ENCODE measurements at places on chromosomes 2 and 18.

DNA sequence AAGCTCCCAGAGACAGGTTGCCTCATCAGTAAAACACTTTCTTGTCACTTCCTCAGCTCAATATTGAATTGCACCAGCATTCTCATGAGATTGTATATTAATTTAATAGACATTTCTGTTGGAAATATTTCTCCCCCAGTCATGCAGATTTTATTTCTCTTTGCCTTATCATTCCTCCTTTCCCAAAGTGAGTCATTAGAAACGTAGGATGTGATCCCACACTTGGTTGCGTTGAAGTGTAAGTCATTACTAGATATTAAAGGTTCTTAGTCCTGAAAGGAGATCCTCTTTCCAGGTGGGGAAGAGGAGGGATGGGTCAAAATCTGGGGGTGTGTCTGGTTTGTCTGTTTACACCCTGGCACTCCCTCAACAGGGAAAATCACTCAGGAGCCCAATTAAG, 438.2 kb downstream of the SLC4A3 start:
- DNase-seq, result no peak

DNA sequence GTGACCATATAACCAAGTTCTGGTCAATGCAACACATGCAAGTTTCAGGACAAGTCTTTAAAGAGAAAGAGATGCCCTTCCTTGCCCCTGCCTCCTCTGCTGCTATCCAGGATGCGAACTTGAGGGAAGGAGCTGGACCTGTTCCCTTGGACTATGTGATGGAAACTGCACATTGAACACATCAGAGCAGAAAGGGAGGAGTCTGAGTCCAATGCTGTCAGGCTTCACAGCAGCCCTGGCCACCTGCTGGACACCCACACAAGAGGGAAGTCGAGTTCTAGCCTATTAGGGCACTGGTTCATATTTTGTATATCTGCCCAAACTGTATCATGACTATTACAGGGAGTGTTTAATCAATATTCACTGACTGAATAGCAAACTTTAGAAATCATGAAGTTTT, 38.3 kb upstream of the TEX51 start:
- no peak for DNase-seq

DNA sequence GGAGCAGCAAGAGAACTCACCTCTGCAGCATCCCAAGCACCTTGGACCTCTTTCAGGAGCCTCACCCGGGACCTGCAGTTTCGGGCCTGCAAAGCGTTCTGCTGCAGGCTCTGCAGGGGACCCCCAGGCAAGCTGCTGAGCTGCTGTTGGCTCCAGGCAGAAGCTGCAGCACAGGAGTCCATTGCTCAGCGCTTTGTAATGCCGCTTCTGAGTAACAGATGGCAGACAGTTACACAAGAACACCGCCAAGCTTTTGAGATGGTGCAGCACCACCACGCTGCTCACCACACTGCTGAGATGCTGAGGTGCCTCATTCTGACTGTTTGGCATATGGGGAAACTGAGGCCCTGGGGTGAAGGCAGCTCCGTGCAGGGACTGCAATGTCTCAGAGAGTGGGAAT, 1.9 kb upstream of the GALNT14 start:
- peak; percentile 54 for DNase-seq

DNA sequence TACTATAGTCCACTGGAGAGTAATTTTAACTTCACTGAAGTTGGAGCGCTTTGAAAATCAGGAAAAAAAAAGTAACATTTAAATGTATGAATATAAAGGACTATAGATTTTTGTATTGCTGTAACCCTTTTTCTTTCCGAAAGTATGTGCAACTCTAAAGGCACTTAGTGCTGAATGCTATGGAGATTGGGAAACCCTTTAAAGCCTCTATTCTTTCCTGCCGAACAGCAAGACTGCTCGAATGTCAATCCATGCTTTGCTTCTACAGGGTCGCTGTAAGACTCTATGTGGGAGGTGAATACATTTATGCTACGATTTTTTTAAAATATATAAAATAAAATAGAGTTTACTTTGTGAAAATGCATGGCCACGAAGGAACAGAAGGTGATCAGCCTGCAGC, 825 bp downstream of the GRB14 start:
- no peak for DNase-seq

GRCh38 chr18:75456199-75456631, 28.7 kb upstream of the SMIM21 start:
- DNase-seq, result no peak

- no peak for DNase-seq
Observed at GRCh38 chr2:119765433-119766002, 5.8 kb downstream of the PTPN4 start.

DNA sequence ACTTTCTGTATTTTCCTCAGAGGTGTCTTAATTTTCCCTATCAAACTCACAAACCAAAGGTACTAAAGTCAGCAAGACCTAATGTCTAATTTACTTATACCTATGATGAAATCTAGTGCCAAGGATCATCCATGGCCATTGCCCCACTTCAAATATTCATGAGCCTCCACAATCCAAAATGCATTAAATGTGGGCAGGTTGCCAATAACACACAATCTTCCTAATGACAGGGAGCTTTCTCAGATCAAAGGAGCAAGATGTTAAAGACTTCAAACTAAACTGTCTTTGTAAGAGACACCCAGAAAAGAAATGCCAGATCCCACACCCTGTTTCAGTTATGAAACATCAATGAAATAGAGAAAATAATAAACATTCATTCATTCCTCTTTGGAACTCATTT, 143.2 kb downstream of the TMEFF2 start:
- no peak for DNase-seq

DNA sequence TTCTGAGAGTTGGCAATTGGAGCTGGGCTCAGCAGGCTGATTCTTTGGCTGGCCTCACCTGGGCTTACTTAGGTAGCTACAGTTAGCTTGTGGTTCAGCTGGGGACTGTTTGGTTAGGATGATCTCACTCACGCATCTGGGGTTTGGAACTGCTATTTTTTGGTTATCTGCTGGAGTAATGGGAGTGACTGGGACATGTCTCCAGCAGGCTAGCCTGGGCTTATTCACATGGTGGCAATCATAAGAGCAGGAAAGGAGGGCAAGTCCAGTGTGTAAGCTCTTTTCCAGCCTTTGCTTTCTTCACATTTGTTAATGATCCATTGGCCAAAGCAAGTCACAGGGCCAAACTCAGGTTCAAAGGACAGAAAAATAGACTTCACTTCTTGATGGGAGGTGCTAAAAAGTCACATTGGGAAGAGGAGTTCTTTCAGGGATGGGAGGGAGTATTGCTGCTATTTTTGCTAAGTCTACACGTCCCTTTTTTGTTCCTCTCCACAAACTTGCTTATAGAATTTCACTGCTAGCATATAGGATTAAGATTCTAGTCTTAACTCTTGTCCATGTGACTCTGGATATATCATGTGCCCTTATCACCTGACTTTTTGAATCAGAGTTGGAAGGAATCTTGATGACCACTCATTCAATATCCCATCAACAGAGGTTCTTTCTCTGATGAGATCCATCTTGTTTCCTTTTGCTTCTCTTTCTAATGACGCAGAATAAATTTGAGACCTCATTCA, 174.0 kb downstream of the ZFP36L2 start:
- no peak for DNase-seq

DNA sequence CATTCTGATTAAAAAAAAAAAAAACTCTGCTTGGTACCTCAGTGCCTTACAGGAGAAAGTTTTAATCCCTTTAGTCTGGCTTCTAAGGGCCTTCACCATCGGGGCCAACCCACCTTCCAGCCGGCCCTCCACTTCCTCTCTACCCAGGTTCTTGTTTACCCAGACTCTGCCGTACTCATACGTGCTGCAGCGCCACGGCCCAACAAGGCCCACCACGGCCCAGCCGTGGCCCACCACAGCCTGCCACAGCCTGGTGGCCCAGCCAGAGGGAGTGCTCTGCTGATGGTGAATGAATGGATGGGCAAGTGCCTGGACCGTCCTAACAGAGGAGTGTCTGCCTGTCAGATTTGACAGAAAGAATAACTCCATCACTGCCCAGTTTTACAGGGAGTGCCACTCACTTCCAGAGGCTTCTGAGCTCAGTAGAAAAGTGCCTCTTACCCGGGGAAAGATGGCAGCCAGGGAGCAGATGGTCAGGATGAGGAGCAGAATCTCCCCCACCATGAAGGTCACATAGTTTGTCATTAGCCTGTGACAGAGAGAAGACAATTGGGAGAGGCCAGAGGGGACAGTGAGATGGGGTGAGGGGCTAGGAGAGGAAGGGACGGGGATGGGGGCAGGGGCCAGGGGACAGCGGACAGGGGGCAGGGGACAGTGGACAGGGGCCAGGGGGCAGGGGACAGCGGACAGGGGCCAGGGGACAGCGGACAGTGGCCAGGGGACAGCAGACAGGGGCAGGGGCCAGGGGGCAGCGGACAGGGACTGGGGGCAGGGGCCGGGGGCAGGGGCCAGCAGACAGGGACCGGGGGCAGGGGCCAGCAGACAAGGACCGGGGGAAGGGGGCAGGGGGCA, 38.2 kb downstream of the CENPO start:
- DNase-seq, result no peak

DNA sequence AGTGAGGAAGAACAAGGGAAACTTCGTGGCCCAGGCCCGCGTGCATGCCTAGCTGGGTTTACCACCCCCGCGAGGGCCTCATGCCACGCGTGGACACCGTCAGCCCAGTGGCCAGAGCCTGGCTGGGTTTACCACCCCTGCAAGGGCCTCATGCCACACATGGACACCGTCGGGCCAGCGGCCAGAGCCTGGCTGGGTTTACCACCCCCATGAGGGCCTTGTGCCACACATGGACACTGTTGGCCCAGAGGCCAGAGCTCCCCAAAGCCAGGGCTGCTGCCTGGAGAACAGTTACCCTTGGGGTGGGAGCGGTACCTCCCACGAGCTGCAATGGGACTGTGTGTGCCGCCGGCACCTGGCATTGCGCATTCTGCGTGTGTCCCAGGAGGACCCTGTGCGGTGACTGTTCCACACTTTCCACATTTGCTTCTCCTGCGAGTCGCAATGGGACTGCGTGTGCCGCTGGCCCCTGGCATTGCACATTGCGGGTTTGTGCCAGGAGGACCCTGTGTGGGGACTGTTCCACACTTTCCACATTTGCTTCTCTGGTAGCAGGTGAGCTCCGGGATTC, 105.6 kb upstream of the CTDP1 start:
- no peak for DNase-seq

- no peak for DNase-seq
Observed at GRCh38 chr18:65215865-65216466, 534.8 kb upstream of the CDH7 start.

GRCh38 chr2:208890486-208890885, 483.9 kb downstream of the PTH2R start:
- DNase-seq, result no peak

- no peak for DNase-seq
Observed at GRCh38 chr2:218125095-218125494, 733 bp upstream of the CXCR2 start.

DNA sequence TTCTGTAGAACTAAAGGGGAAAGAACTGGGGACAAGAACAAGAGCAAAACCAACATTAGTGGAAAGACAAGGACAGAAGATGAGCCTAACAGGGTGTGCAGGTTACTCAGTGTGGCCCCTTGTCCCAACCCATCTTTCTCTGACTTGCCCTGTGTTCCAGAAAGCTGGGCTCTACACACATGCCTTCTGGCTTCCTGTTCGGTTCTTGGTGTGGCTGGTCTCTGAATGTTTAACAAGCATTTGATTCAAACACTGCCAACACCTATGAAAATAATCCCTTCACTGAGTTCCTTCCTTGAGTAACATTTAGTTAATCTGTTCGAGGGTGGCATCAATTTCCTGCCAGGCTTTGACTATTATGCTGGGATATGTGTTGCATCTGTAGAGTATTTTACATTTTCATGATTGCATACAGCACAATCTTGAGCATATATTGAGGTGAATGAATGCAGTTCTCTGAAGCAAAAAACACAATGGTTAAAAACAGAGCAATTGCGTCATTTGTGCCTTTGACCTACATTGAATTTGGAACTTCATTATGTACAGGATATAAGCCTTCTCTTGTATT, 83.3 kb downstream of the MBD2 start:
- no peak for DNase-seq

DNA sequence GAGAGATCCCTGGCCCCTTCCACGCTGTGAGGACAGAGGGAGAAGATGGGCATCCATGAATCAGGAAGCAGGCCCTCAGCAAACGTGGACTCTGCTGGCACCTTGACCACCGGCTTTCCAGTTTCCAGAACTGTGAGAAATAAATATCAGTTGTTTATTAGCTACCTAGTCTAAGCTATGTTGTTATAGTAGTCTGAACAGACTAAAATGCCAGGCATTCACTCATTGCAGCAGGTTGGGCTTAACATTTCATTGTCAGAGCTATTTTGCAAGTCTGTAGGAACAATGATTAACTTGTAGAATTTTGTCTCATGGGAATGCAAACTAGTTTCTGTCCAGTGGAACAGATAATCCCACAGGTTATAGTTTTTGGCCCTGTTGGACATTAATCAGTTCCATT, 24.8 kb upstream of the TBC1D8 start:
- DNase-seq, result no peak

- DNase-seq, result peak; percentile 81
Observed at GRCh38 chr2:220224691-220225543, 597.5 kb downstream of the SLC4A3 start.

- DNase-seq, result no peak
Observed at GRCh38 chr2:109185821-109186570, 57.0 kb downstream of the SH3RF3 start.

DNA sequence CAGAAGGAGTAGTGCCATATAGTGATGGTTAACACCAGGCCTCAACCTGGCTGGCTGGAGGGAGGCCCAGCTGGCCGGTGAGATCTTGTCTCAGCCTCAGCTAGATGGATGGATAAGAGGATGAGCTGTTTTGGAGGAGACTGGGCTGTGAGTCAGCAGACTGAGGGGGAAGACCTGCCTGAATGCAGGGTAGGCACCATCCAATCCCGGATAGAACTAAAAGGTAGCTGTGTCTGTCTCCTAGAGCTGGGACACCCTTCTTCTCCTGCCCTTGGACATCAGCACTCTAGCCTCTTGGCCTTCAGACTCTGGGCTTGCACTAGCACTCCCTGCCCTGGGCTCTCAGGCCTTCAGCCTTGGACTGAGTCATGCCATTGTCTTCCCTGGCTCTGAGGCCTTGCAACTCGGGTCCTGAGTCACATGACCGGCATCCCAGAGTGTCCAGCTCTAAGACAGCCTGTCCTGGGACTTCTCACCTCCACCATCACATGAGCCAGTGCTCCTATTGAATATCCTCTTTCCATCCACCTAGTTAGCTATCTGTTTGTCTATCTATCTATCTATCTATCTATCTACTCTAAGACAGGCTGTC, 131.3 kb downstream of the TPO start:
- peak; percentile 30 for DNase-seq

DNA sequence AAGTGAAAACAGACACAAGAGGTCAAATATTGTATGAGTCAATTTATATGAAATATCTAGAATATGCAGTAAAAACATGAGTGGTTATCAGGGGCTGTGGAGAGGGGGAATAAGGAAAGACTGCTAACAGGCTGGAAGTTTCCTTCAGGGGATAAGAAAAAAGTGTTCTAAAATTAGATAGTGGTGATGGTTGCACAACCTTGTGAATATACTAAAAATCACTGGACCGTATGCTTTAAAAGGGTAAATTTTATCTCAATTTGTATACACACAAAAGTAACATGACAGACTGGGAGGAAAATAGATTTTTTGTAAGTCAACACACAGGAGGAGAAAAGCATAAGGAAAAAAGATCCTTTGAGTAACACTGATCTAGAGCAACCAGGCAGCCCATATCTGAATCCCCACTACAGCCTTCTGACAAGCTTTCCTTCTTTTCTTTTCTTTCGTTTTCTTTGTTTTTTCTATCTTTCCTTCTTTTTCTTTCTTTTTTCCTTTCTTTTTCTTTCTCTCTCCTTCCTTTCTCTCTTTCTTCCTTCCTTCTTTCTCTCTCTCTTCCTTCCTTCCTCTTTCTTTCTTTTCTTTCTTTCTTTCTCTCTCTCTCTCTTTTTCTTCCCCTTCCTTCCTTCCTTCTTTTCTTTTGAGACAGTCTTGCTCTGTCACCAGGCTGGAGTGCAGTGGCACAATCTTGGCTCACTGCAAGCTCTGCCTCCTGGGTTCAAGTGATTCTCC, 95.4 kb downstream of the AAK1 start:
- DNase-seq, result peak; percentile 39
